ENCODE measurements at places on chromosomes 2 and 18. TPM values are rescaled to one million over a fixed set of nuclear protein-coding genes. Genes with fewer than 3 reads are reported as not detected.

Gene B3GNT2
- 7.0 TPM for total RNA-seq

Gene AKAIN1
- total RNA-seq, result not detected

Gene FBXO41
- total RNA-seq, result 1.6 TPM

Gene NPHP1
- 8.4 TPM for total RNA-seq

Gene FBXO15
- total RNA-seq, result 0.34 TPM

Gene RETREG2
- total RNA-seq, result 41.9 TPM

Gene KCTD18
- total RNA-seq, result 11.6 TPM

Gene SOWAHC
- 5.0 TPM for total RNA-seq

Gene POTEI
- total RNA-seq, result not detected

Gene SIX2
- under 0.01 TPM for total RNA-seq

Gene LRRTM4
- not detected for total RNA-seq

Gene UGT1A8
- total RNA-seq, result not detected

Gene FASTKD1
- 10.3 TPM for total RNA-seq

Gene COL4A4
- total RNA-seq, result 0.15 TPM

Gene CDH2
- 12.0 TPM for total RNA-seq

Gene ARHGAP15
- not detected for total RNA-seq

Gene PCARE
- total RNA-seq, result not detected

Gene MAL
- total RNA-seq, result not detected

Gene C2orf78
- total RNA-seq, result not detected

Gene CCT4
- total RNA-seq, result 208 TPM

Gene GRP
- not detected for total RNA-seq

Gene NDC80
- 33.0 TPM for total RNA-seq

Gene UBE2F
- 66.7 TPM for total RNA-seq
